ENCODE measurements at places on chromosomes 2 and 18.

GRCh38 chr2:176960736-176961520 lies 251.7 kb upstream of the HNRNPA3 start:
- DNase-seq, result no peak

GRCh38 chr2:231646476-231646875 lies 53.8 kb downstream of the TEX44 start:
- no peak for DNase-seq

GRCh38 chr2:18950361-18950851 lies 361.0 kb upstream of the NT5C1B start:
- DNase-seq, result no peak

DNA sequence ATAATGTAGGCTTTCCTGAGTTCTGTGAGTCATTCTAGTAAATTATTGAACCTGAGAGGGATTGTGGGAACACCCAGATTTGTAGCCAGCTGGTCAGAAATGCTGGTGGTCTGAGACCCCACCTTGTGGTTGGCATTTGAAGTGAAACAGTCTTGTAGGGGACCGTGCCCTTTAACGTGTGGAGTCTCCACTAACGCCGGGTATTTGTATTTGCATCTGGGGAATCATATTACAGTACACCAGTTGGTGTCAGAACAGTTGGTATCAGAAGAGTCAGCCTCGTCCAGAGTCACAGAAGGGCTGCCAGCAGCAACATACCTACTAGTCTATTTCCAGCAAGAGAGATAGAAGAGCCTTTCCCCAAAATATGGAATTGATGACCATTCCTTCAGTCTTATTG lies 38.3 kb upstream of the PTPN4 start:
- DNase-seq, result no peak

Data from stimulated activated CD8-positive, alpha-beta memory T cell treated with anti-CD3 and anti-CD28 coated beads, Interleukin-7, amount 100 ng/mL, for 1 hour (primary cell).